Neural progenitor cell (in vitro differentiated cells): ENCODE measurements at places on chromosomes 2 and 18.

- peak; percentile 68 for DNase-seq
These were observed 217.0 kb upstream of the DTNA start for GRCh38 chr18:34493099-34493544.

DNA sequence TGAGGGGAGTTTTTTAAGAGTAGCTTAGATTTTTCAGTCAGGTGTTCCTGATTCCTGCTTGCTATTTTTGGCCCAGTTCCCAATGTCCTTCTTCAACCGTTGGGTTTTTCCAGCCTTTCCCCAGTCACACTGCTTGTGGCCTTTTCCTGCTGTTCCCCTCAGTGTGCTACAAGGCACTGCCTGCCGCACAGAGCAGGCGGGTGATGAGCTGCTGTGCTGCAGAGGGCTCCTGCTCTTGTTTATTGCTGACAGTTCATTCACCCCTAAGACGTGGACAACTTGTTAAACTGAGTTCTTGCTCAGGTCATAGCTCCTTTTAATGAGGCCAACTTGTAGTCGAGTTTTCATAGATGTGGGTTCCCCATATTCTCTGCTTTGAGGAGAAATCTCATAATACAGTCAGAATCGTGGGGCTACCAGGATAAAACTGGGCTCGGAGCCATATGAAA is 20.6 kb downstream of the EIF4E2 start:
- no peak for DNase-seq

DNA sequence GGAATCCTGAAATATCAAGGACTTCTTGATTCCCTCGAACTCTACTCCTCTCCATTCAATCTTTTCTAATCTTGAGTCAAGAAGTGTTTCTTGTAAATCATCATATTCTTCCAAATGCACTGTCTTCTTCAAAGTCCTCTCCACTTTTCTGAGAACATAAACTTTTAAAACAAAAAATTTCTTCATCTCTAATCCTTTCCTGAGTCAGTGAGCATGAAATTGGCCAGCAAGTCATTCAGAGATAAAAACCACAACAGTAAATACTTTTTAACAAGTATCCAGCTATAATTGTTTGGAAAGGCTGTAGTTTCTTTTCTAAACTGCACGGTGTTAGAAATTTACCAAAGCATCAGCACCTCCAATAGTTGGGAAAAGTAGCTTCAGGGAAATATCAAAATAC is 312.6 kb upstream of the GALNT5 start:
- DNase-seq, result no peak

- no peak for DNase-seq
These were observed 16.2 kb upstream of the CLASP1 start for GRCh38 chr2:121665504-121665903.

DNA sequence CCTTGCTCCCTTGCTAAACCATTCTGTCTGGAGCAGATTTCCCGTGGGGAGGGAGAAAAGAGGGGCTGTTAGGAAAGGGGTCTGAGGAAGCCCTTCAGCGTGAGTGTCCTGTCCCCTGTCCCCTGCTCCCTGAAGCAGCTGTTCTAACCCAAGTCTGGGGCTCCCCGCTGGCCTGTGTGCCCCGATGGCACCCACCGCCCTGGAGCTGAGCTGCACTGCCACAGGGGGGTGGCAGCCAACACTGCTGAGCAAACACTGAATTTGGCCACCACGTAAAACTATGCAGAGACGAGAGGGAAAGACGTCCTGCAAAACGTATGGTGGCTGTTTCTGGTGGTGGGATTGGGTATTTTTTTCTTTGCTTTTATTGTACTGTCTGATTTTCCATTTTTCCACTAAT is 17.9 kb downstream of the KCNG2 start:
- no peak for DNase-seq

- peak; percentile 39 for DNase-seq
These were observed 146.6 kb downstream of the ZNF516 start for GRCh38 chr18:76348267-76349066.

- DNase-seq, result no peak
These were observed 866.6 kb downstream of the CPS1 start for GRCh38 chr2:211423018-211423417.

DNA sequence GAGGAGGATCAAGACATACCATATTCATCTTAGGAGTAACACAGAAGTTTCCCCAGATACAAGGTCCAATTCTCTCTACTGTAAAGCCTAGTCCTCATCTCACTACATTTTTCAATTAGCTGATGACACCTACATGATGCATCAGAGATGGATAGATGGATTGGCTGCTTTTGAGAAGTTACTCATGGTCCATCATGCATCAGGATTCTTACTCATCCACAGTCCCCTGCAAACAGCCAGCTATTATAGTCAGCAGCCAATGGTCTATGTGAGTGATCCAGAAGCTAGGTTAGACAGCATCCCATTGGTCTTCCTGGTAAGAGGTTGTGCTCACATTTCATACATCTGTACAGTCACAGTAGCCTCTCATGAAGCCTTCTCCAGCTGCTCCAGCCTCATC is 154.5 kb upstream of the NRP2 start:
- DNase-seq, result no peak

DNA sequence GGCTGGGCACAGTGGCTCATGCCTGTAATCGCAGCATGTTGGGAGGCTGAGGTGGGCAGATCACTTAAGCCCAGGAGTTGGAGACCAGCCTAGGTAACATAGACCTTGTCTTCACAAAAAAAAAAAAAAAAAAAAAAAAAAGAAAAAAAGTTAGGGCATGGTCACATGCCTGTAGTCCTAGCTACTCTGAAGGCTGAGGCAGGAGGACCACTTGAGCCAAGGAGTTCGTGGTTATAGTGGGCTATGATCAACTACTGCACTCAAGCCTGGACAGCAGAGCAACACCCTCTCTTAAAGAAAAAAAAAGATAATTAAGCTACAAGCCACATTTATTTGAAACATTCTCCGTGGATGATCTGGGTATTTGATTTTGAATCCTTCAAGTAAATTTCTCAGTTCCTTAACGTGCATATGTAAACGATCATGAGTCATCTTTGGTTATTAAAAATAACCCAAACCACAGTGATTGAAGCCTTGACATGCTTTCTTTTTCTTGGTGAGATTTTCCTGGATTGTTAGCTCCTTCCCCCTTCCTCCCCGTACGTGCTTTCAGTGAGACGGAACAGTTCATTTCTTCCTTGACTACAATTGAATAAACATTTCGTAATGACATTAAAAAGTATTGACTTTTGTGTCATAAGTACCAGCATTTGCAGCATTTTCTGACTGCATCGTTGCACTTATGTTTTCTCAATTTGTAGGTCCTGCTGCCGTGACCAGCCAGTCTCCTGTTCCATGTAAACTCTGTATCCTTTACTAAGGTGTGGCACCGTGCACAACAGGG is 20.3 kb downstream of the RMC1 start:
- DNase-seq, result no peak
